Peyer's patch (tissue), 4 donors: ENCODE measurements at places on chromosomes 2 and 18. TPM values are rescaled to one million over a fixed set of nuclear protein-coding genes. Genes with fewer than 3 reads are reported as not detected.

- H3K4me3 ChIP-seq: no peak overlapping the region
- no peaks in the 10 kb centered on the region for H3K27me3 ChIP-seq
- H3K36me3 ChIP-seq: no peaks in the 10 kb centered on the region
- DNase-seq: no peak
These were observed 373.4 kb downstream of the METTL4 start for GRCh38 chr18:2197946-2198345.

DNA sequence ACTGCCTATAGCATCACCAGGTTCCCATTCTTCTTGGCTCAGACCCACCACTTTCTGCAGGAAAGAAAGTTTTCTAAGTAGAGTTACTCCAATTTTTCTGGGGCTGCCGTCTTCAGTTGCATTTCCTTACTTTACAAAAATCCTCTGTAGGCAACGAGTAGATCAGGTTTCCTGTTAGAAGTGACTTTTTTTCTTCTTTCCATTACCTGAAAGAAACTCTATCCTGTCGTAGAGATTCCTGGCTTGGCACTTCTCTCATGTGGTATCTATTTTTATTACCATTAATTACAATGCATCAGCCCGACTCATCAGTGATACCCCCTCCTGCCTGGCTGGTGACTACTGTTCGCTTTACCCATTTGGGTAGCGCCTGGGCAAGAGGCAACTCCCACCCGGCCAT is 5.6 kb upstream of the SIX2 start:
- no peak overlapping the region for H3K27ac ChIP-seq
- H3K36me3 ChIP-seq: no peaks in the 10 kb centered on the region
- H3K4me3 ChIP-seq: no peak overlapping the region
- peaks cover 46% of the 10 kb centered on the region for H3K27me3 ChIP-seq
- no peak for DNase-seq

DNA sequence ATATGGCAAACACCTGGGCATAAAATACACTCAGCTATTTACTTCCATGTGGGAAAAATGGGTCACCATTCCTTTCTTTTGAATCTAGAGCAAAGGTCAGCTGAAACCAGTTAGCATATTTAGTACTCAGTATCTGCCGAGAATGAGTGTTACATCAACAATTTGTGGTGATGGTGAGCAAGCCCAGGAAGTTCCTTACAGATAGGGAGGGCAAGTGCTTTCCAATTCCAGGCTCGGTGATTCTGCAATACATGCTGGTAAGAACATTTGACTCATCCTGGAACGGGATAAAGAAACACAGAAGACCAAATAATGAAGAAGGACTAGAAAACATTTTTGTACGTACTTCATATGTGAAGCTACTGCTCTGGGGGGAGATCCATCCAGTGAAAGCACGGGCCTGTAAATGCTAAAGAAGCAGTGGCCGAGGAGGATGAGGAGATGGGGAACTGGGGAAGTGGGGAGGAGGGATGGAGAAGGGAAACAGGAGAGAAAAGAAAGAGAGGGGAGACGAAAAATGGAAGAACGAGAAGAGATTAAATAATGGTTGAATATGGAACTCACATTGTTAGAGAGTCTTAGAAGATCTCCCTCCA is 251.9 kb downstream of the TTC32 start:
- H3K4me1 ChIP-seq: no peaks in the 10 kb centered on the region
- no peaks in the 10 kb centered on the region for H3K36me3 ChIP-seq
- no peak overlapping the region for H3K4me3 ChIP-seq
- H3K27ac ChIP-seq: no peak overlapping the region
- no peaks in the 10 kb centered on the region for H3K27me3 ChIP-seq

- no peak overlapping the region for H3K27ac ChIP-seq
- H3K36me3 ChIP-seq: no peaks in the 10 kb centered on the region
- DNase-seq: no peak
- H3K4me1 ChIP-seq: no peaks in the 10 kb centered on the region
- no peaks in the 10 kb centered on the region for H3K27me3 ChIP-seq
- H3K4me3 ChIP-seq: no peak overlapping the region
These were observed 78.3 kb downstream of the SMAD4 start for GRCh38 chr18:51108330-51108729.

DNA sequence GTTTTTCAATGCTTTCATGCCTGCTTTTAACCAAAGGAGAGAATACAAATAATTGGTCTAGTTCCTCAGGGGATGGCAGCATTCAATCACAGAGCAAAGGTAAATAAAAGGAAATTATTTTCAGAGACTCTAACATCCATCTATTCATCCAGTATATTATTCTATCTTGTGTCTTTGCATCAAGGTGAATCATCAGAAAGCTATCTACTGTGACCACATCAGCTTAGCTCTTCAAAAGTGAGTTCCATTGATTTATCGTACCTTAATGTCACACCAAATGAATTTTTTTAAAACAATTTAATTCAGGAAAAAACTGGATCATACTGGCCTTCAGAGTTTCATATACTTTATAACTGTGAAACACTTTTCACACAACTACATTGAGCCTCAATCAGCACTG is 66.1 kb downstream of the CHN1 start:
- H3K27ac ChIP-seq: no peak overlapping the region
- H3K27me3 ChIP-seq: no peaks in the 10 kb centered on the region
- H3K36me3 ChIP-seq: no peaks in the 10 kb centered on the region
- no peak overlapping the region for H3K4me3 ChIP-seq
- no peaks in the 10 kb centered on the region for H3K4me1 ChIP-seq

- no peaks in the 10 kb centered on the region for H3K4me1 ChIP-seq
- no peaks in the 10 kb centered on the region for H3K36me3 ChIP-seq
- H3K4me3 ChIP-seq: no peak overlapping the region
- H3K27ac ChIP-seq: no peak overlapping the region
These were observed 931.7 kb upstream of the CELF4 start for GRCh38 chr18:38497266-38497665.

DNA sequence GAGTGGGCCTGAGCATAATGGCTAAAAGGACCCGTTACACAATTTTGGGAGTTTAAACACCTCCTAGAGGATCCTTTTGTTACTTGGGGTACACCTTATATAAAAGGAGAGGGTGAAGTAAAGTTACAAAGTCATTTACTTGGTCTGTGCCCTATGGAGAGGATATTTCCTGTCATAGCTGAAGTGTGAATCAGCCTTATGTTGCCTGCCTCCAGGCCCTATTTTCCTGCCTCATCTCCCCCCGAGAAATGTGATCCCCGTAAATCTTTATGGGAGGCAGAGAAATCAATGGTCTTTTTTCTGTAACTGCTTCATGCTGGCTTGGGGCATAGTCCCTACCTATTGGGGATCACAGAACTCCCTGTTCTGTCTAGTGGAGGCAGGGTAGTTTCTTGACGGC is 906.6 kb downstream of the DSC3 start:
- H3K4me1 ChIP-seq: no peaks in the 10 kb centered on the region
- no peaks in the 10 kb centered on the region for H3K36me3 ChIP-seq
- no peak overlapping the region for H3K4me3 ChIP-seq

DNA sequence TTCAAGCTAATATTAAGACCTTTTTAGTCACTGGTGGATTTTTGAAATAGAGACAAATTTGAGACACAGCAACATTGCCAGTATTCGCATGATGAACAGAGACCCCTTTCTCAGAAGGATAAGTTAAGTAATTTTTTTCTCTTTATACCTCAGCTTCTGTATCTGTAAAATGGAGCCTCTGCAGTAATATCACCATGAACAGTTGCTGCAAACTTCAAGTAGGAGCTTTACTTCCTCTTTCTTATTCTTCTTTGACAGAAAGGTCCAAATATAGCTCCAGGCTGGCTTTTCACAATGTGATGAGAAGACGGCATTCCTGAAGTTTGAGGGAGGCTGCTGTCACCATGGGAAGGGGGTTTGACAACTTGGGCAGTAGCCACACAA is 158.7 kb downstream of the TDRD15 start:
- no peaks in the 10 kb centered on the region for H3K27me3 ChIP-seq
- no peak for DNase-seq
- H3K4me1 ChIP-seq: peaks cover 8% of the 10 kb centered on the region
- no peak overlapping the region for H3K27ac ChIP-seq
- H3K36me3 ChIP-seq: no peaks in the 10 kb centered on the region

DNA sequence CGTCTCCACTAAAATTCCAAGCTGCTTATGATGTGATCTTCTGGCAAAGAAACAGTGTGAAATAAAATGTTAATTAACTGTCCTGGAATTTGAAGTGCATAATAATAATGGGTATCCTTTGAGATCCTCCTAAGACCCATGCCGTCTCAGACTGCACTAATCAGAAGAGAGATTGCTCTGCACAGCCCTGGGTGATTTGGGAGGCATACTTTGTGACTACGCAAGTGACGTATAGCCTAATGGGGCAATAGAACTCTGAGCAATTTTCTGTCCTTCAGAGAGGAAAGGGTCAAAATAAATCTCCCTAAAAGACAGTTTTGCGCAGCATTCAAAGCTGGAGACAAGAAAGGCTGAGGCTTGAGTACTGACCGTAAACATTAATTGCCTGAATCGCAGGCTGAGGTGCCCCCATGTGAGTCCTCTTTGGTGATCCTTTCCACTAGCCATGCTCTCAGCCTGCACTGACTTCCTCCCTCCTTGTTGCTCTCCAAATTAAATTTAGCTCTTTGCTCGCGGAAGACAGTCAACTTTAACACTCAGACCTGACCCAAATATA is 76.0 kb downstream of the DPP4 start:
- H3K36me3 ChIP-seq: peaks cover 5% of the 10 kb centered on the region
- no peaks in the 10 kb centered on the region for H3K27me3 ChIP-seq
- no peak overlapping the region for H3K4me3 ChIP-seq
- no peaks in the 10 kb centered on the region for H3K4me1 ChIP-seq
- DNase-seq: no peak

GRCh38 chr2:196718419-196719109 is 79.0 kb downstream of the CCDC150 start:
- no peaks in the 10 kb centered on the region for H3K4me1 ChIP-seq
- no peak overlapping the region for H3K27ac ChIP-seq
- H3K27me3 ChIP-seq: no peaks in the 10 kb centered on the region
- no peaks in the 10 kb centered on the region for H3K36me3 ChIP-seq
- DNase-seq: no peak
- no peak overlapping the region for H3K4me3 ChIP-seq

GRCh38 chr2:37819186-37819585 is 105.9 kb upstream of the RMDN2 start:
- no peaks in the 10 kb centered on the region for H3K27me3 ChIP-seq
- peaks cover 4% of the 10 kb centered on the region for H3K4me1 ChIP-seq
- H3K27ac ChIP-seq: no peak overlapping the region
- DNase-seq: no peak
- no peaks in the 10 kb centered on the region for H3K36me3 ChIP-seq
- H3K4me3 ChIP-seq: no peak overlapping the region

- DNase-seq: no peak
- no peaks in the 10 kb centered on the region for H3K4me1 ChIP-seq
- H3K4me3 ChIP-seq: no peak overlapping the region
- H3K36me3 ChIP-seq: no peaks in the 10 kb centered on the region
- H3K27ac ChIP-seq: no peak overlapping the region
These were observed 66.7 kb downstream of the TPGS2 start for GRCh38 chr18:36762074-36762473.

The RNF138 gene
- 21.7 TPM for total RNA-seq

The GREB1 gene
- total RNA-seq: 1.7 TPM

The IL18R1 gene
- 19.4 TPM for total RNA-seq

The APCDD1 gene
- total RNA-seq: 17.3 TPM

The CCDC68 gene
- 72.6 TPM for total RNA-seq

The TMEM214 gene
- total RNA-seq: 50.1 TPM
